ENCODE measurements at places on chromosomes 12 and 14. TPM values are rescaled to one million over a fixed set of nuclear protein-coding genes. Genes with fewer than 3 reads are reported as not detected.

GRCh38 chr12:64016521-64016920, 172.0 kb downstream of the SRGAP1 start:
- no peak for DNase-seq

The RPS6KA5 gene
- total RNA-seq, result 2.9 TPM

DNA sequence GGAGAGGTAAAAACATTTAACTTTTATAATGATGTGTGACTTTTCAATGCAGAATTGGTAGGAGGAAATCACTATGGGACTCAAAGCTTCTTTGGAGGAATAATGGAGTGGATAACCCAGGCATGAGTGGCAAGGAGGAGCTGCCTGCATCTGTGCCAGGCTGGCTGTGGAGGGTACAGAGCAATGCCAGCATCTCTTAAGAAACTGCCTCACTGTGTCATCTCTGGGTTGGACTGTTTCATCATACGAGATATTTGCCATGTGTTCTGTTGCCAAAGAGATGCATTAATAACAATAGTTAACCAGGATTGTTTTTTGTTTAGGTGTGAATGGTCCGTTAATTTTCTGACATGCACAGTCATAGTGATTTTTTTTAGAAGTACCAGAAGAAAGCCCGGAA, 183.7 kb upstream of the NTF3 start:
- DNase-seq, result no peak

The PPTC7 gene
- 11.0 TPM for total RNA-seq

GRCh38 chr12:78038541-78038940, 207.8 kb downstream of the NAV3 start:
- no peak for DNase-seq

- peak; percentile 32 for DNase-seq
Measured at GRCh38 chr14:58977366-58977765, 211.1 kb upstream of the DAAM1 start.

The PIANP gene
- total RNA-seq, result not detected
